ENCODE measurements at places on chromosomes 12 and 14.

DNA sequence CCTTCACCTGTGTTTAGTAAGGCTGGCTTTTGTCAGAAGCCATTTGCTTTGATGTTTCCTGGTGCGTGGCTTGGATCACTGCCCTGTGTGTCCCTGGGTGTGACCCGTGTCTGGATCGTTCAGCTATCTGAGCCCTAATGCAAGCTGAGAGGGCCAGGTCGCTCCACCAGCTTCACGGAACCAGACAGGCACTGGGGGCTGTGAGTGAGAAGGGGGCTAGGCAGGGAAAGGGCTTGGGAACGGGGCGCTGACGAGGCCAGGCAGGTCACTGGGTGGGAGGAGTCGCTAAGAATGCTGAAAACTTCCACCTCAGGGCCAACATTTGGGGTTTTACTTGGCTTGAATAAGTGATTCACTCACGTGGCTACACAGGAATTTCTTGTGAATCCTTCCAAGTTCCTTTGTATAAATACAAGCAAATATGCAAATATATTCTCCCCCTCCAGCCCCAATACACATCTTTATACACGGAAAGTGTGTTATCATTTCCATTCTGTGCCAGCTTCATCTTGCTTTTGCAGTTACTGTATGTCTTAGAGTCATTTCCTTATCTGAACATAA lies 24.2 kb upstream of the MMP17 start:
- DNase-seq = no peak

DNA sequence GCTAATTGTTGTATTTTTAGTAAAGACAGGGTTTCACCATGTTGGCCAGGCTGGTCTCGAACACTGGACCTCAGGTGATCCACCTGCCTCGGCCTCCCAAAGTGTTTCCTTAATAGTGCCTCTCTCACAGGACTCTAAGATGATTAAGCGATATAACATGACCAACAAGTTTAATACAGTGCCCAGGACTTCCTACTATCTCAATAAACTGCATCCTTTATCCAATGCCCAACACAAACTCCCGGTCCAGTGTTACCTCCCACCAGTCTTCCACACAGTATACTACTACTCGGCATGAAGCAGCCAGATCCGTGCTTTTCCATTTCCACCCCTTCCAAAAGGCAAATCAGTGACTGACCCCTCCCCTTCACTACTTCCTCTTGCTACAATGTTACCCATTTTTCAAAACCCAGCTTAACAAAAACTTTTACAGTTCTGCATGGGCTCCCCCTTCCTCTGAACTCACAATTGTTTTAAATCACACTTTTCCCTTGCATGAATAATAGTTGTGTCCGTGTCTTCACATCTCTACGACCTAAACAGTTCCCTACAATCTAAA lies 900 bp downstream of the NOP2 start:
- DNase-seq = no peak

GRCh38 chr12:42213954-42214426 lies 24.1 kb downstream of the YAF2 start:
- no peak for DNase-seq

DNA sequence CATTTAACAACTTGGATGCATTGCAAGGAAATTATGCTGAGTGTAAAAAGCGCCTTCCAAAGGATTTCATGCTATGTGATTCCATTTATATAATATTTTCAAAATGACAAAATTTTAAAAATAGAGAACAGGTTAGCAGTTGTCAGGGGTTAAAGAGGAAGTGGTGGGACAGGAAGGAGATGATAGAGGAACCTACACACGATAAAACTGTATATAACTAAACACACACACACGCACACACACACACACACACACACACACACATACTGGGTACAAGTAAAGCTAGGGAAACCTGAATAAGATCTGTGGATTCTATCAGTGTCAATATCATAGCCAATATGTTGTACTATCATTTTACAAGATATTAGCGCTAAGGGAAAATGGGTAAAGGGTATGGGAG lies 17.2 kb downstream of the TTC9 start:
- DNase-seq = no peak
